Suprapubic skin (tissue), 4 donors: ENCODE measurements at places on chromosomes 7 and 10.

DNA sequence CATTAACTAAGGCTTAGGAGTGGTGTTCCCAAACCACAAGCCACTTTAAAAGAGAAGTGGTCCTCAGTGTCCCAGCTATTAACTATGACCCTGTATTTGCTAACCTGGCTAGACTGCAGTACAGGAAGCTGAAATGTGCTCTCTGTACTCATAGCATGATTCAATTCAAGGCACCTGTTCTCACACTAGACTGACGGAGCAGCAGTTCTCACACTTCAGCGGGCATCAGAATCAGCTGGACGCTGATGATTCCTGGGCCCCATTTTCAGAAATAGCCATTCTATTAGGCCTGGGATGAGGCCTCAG is 24.5 kb upstream of the MSRB2 start:
- H3K4me3 ChIP-seq, result no peak overlapping the region
- H3K27ac ChIP-seq, result no peak overlapping the region
- H3K4me1 ChIP-seq, result peaks cover 4% of the 10 kb centered on the region
- no peak for DNase-seq

- no peak overlapping the region for H3K4me3 ChIP-seq
- H3K27me3 ChIP-seq, result peaks cover 35% of the 10 kb centered on the region
- no peaks in the 10 kb centered on the region for H3K36me3 ChIP-seq
- no peak for DNase-seq
- no peak overlapping the region for H3K27ac ChIP-seq
These were observed 58.0 kb upstream of the PFKP start for GRCh38 chr10:3009341-3009740.

DNA sequence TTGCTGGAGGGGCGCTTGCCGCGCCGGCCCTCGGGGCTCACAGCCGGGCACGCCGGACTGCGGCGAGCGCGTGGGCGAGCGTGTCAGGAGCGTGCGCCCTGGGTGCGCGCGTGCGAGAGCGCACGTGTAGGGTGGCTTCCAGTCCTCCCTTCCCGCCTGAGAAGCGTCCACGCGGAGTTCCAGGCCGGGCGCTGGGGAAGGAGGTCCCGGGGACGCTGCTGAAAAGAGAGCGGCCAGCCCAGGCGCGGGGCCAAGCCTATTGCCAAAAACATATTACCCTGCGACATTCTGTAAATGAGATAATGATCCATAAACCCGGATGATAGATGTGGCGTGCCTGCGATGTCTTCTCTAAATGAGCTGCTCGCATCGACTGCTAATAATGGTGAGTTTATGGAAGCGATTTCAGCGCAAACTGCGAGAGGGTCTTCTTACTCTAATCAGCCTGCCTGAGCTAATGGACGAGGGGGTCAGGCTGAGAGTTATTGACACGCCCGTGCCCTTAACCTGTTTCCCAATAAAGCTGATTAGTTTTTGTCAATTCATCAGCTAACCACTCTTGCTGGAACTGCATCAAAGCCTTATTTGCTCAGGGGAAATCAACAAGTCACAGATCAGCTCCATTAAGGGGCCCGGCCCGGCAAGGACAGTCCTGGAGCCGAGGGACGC is 8.0 kb upstream of the MNX1 start:
- no peak for DNase-seq
- H3K27me3 ChIP-seq, result peaks cover 100% of the 10 kb centered on the region
- H3K4me3 ChIP-seq, result peak overlapping the region; percentile 24
- H3K27ac ChIP-seq, result no peak overlapping the region
- no peaks in the 10 kb centered on the region for H3K36me3 ChIP-seq

- H3K27me3 ChIP-seq, result no peaks in the 10 kb centered on the region
- H3K4me3 ChIP-seq, result no peak overlapping the region
- no peaks in the 10 kb centered on the region for H3K4me1 ChIP-seq
- H3K36me3 ChIP-seq, result no peaks in the 10 kb centered on the region
- no peak overlapping the region for H3K27ac ChIP-seq
- DNase-seq, result no peak
These were observed 46.5 kb downstream of the TMEM106B start for GRCh38 chr7:12257582-12257981.

DNA sequence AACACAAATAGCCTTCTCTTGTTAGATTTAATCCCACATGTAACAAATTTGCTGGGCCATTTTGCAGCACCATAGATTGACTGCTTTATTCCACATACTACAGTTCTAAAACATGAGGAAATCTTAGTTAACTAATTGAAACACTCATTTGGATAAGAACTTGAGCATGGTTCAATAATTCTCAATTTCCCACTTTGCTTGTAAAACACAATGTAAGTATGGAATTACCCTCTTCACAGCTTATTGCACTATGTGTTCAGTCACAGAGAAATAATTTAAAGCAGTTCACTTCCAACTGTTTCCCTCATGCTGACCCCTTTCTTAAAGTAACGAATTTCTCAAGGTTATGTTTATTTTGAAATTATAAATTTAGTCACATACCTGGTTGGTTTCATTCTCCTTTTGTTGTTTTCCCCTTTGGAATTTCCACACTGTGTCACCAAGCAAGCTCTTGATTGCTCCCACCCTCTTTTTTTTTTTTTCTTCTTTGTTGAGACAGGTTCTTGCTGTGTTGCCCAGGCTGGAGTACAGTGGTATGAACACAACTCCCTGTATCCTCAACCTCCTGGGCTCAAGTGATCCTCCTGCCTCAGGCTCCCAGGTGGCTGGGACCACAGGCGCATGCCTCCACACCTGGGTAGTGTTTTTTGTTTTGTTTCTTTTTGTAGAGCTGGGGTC is 425.4 kb downstream of the EXOC4 start:
- no peaks in the 10 kb centered on the region for H3K27me3 ChIP-seq
- H3K27ac ChIP-seq, result no peak overlapping the region
- no peaks in the 10 kb centered on the region for H3K4me1 ChIP-seq
- H3K36me3 ChIP-seq, result no peaks in the 10 kb centered on the region
- H3K4me3 ChIP-seq, result no peak overlapping the region
- no peak for DNase-seq

DNA sequence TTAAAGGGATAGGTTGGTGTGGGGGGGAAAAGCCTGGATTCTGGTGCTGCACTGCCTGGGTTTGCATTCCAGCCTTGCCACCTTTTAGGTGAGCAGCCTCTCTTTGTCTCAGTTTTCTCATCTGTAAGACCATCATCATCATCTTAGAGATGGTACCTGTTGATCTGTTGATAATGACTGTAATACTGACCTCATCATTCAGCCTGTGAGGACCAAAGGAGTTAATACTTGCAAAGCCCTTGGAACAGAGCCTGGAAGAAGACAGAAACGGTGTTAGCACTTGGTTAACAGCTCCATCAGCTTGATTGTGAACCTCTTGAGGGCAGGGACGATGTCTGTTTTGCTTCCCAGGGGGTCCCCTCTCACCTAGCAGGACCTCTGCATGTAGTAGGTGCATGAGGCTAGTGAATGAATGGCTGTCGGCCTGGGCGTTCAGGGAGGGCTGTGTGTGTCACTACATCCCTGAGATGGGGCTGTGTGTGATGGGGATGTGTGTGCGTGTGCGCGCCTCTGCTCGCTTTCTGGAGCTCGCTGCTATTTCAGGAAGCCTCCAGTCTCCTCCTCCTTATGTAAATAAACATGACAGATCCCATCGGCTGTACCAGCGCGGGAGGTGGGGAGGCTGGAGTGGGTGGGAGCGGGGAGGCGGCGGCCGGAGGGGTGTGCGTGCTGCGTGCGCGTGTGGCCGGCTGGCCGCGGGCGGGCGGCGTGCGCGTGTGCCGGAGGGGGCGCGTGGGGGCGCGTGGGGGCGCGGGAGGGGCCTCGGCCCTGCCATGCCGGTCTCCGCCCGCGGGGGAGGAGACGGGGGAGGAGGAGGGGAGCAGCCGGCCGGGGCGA is 61.2 kb downstream of the NEURL1 start:
- peak overlapping the region; percentile 49 for H3K4me3 ChIP-seq
- H3K36me3 ChIP-seq, result no peaks in the 10 kb centered on the region
- H3K4me1 ChIP-seq, result peaks cover 13% of the 10 kb centered on the region
